ENCODE measurements at places on chromosomes 13 and 19. TPM values are rescaled to one million over a fixed set of nuclear protein-coding genes. Genes with fewer than 3 reads are reported as not detected.

Gene CLEC17A
- total RNA-seq: not detected

Gene KIR2DL3
- total RNA-seq: not detected

Gene MED16
- total RNA-seq: 87.2 TPM

Gene CYP4F12
- not detected for total RNA-seq

All from progenitor cell of endocrine pancreas (in vitro differentiated cells).